Natural killer cell (primary cell): ENCODE measurements at places on chromosomes 16 and 17. TPM values are rescaled to one million over a fixed set of nuclear protein-coding genes. Genes with fewer than 3 reads are reported as not detected.

GRCh38 chr16:54927125-54928015 lies 3.3 kb upstream of the IRX5 start:
- H3K27ac ChIP-seq: no peak overlapping the region
- DNase-seq: no peak
- H3K36me3 ChIP-seq: no peaks in the 10 kb centered on the region

DNA sequence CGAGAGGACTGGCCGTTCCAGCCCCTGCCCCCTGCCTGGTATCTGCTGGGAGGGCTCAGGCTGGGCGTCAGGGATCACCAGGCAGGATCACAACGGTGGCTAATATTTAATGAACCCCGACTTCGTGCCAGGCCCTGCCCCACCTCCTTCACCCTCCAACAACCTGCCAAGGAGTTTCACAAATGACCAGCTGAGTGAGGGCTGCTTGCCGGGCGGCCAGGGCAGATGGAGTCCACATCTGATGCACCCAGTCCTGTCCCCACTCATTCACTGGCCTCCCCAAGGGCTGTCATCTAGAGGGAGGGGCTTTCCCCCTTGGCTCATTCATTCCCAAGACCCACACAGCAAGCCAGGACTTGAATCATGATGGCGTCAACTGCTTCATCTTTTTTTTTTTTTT lies 17.5 kb downstream of the UBALD1 start:
- H3K4me3 ChIP-seq: no peak overlapping the region
- H3K27me3 ChIP-seq: no peaks in the 10 kb centered on the region
- H3K27ac ChIP-seq: no peak overlapping the region
- H3K36me3 ChIP-seq: no peaks in the 10 kb centered on the region

- peaks cover 6% of the 10 kb centered on the region for H3K36me3 ChIP-seq
- H3K27ac ChIP-seq: no peak overlapping the region
- DNase-seq: no peak
- H3K27me3 ChIP-seq: no peaks in the 10 kb centered on the region
- H3K4me1 ChIP-seq: peaks cover 4% of the 10 kb centered on the region
Measured at GRCh38 chr16:24087891-24088410, 168.2 kb upstream of the CACNG3 start.

The C16orf92 gene
- total RNA-seq: not detected

DNA sequence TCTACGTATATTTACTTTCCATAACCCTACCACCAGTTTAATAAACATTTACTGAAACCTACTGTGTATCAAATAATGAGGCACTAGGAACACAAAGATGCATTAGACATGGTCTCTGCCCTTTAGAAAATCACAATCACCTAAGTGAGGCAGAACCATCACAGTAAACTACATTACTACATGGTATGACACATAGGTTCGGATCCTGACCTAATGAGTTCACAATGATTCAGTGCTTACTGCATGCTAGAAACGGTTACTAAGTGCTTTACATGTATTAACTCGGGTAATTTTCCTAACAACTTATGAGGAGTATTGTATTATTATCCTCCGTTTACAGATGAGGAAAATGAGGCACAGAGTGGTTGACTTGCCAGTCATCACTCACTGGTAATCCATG lies 5.2 kb upstream of the SYNRG start:
- no peak overlapping the region for H3K4me3 ChIP-seq
- no peak for DNase-seq
- H3K4me1 ChIP-seq: peaks cover 7% of the 10 kb centered on the region
- no peak overlapping the region for H3K27ac ChIP-seq

The C16orf96 gene
- total RNA-seq: 0.35 TPM

The INTS2 gene
- total RNA-seq: 14.6 TPM

The PRAC1 gene
- not detected for total RNA-seq

DNA sequence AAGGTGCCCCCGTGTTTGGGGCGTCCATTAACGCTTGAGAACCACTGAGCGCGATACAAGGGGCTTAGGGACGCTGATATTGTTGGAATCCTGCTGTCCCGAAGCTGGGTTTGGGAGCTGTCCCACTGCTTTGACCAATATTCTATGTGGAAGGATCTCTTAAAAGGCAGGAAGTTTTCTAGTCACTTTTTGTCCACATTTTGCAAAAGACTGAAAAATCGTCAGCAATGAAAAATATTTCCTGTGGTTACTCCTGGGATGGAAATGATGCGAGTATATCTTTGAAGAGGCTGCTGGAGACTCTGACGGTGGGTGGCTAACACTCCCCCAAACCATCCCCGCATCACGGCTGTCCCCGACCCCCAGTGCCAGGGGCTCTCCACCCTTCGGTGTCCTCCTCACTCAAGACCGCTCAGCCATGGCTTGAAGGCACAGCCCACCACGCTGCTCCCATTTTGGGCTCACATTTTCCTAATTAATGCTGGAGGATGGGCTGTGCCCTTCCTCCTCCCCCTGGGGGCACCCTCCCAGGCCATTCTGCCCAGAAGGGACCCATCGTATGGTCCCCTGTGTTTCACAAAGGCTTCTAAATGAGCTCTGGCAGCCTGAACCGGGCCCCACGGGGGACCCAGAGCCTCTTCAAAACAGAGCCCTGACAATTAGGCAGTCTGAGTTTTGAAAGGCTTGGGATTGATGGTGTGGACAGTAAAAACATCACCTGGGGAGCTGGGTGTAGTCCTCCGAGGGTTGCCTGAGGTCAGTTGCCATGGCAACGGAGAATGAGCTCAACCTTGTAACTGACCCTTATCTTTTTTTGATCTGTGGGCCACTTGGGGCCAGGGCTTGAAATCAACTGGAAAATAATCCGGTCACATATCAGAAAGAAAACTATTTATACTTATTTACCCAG lies 158.6 kb downstream of the C16orf78 start:
- H3K27me3 ChIP-seq: no peaks in the 10 kb centered on the region
- no peak for DNase-seq

DNA sequence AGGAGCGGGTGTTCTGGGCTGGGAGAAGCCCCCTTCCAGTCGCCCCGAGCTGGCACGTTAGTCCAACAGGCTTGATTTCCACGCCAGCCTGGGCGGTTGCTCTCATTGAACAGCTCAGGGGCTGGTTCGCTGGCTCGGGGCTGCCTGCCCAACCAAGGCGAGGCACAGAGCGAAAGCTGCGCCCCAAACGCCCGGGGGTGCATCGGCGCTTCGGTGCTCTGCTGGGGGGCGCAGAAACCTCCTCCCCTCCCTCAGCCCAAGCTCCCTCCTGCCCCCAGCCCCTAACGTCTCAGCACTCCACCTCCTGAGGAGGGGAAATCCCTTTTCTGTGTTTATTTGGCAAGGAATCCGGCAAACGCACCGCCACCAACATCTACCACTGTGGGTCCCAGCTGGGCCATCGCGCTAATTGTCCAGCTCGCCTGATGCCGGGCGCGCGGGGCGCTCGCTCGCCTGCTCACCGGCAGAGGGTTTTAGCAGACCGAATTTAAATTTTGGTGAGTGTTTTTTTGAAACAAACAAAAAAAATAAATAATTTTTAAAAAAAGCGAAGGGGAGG lies 29.5 kb upstream of the RBFOX1 start:
- no peaks in the 10 kb centered on the region for H3K36me3 ChIP-seq
- peaks cover 4% of the 10 kb centered on the region for H3K27me3 ChIP-seq
- no peaks in the 10 kb centered on the region for H3K4me1 ChIP-seq
- H3K4me3 ChIP-seq: no peak overlapping the region
- no peak for DNase-seq
- H3K27ac ChIP-seq: no peak overlapping the region

DNA sequence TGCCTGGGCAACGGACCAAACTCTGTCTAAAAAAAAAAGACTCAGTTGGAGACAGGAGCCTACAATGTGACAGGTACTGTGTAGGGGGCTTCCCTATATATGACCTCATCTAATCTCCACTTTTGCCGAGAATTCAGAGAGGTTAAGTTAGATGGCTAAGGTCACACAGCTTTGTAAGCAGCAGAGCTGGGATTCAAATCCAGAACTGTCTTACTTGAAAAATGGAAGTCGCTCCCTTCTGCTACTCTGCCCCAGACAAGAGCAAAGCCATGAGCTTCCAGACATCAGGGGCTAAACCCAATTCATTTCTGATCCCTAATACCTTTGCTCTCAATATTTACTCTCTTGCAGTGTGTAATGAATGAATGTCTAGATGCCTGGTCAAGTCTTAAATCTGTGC lies 41.5 kb upstream of the ABCC12 start:
- no peaks in the 10 kb centered on the region for H3K27me3 ChIP-seq
- H3K36me3 ChIP-seq: no peaks in the 10 kb centered on the region
- no peak overlapping the region for H3K27ac ChIP-seq

GRCh38 chr17:1179112-1179817 lies 516 bp downstream of the ABR start:
- H3K4me3 ChIP-seq: peak overlapping the region; percentile 80
- peaks cover 49% of the 10 kb centered on the region for H3K4me1 ChIP-seq
- no peak overlapping the region for H3K27ac ChIP-seq
- no peaks in the 10 kb centered on the region for H3K27me3 ChIP-seq

DNA sequence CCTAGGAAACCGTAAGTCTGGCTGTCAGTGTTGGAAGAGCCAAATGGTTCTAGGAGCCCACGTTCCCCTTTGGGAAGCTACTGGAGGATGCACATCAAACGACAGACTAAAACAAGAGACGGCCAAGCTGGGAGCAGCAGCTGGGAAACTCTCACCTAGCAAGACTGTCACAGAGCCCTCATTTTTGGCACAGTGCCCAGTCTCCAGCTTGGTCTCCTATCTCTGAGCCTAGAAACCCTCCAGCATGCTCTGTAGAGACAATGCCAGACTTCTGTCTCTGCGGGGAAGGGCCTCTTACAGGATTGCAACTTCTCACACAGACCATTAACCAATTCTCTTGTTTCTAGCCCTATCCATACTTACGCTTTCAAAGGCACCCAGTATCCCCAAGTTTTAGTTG lies 23.5 kb downstream of the GTF3C1 start:
- H3K4me3 ChIP-seq: no peak overlapping the region
- no peak overlapping the region for H3K27ac ChIP-seq
- peaks cover under 1% of the 10 kb centered on the region for H3K4me1 ChIP-seq
- peaks cover 86% of the 10 kb centered on the region for H3K36me3 ChIP-seq

The TAC4 gene
- total RNA-seq: not detected

DNA sequence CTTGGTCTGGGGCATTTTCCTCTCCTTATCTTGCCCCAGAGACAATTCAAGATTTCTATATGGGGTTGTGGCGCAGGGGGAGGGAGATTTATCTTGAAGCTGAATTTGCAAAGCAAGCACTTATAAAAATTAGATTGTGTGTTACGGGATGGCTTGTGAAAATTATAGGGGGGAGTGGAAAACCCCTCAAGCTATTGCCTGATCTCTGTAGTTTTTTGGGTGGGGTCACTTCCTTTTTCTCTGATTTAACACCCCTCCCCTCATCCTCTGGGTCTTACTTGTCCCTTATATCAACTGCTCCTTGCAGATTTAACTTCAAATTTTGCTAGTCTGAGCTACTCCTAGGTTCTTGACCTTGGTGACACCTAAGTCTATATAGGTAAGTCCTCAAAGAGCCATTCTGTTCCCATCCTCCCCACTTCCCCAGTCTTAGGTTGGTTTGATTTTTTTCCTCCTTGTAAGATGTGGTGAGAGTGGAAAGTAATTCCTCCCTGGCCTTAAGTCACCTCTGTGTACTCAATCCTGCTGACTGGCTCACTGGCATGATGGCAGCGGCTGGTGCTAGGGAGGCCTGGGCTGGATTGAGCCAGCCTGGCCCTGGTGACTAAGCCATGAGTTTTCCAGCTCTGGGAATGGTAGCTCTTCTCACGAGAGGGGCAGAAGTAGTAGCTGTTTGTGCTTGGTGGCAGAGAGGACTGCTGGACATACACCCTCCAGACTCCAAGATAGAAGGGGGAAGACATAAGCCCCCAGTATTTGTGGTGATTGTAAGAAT lies 2.3 kb downstream of the ARL4D start:
- no peak for DNase-seq
- no peak overlapping the region for H3K27ac ChIP-seq
- no peaks in the 10 kb centered on the region for H3K27me3 ChIP-seq
- peaks cover 22% of the 10 kb centered on the region for H3K4me1 ChIP-seq
- H3K4me3 ChIP-seq: no peak overlapping the region

The PFN1 gene
- 1,308 TPM for total RNA-seq

GRCh38 chr17:44044071-44044470 lies 22.4 kb downstream of the LSM12 start:
- H3K36me3 ChIP-seq: peaks cover 13% of the 10 kb centered on the region
- H3K4me3 ChIP-seq: no peak overlapping the region
- no peaks in the 10 kb centered on the region for H3K27me3 ChIP-seq
- H3K4me1 ChIP-seq: no peaks in the 10 kb centered on the region
- no peak for DNase-seq

- no peaks in the 10 kb centered on the region for H3K27me3 ChIP-seq
- DNase-seq: no peak
- no peaks in the 10 kb centered on the region for H3K4me1 ChIP-seq
- H3K4me3 ChIP-seq: no peak overlapping the region
- no peaks in the 10 kb centered on the region for H3K36me3 ChIP-seq
Measured at GRCh38 chr16:49362230-49362629, 11.4 kb upstream of the C16orf78 start.

The UBE2I gene
- 412 TPM for total RNA-seq

GRCh38 chr17:44203731-44204440 lies 4.2 kb upstream of the ATXN7L3 start:
- H3K4me1 ChIP-seq: peaks cover 15% of the 10 kb centered on the region
- no peak overlapping the region for H3K4me3 ChIP-seq
- peaks cover 23% of the 10 kb centered on the region for H3K36me3 ChIP-seq
- H3K27ac ChIP-seq: no peak overlapping the region
- no peaks in the 10 kb centered on the region for H3K27me3 ChIP-seq
- no peak for DNase-seq

DNA sequence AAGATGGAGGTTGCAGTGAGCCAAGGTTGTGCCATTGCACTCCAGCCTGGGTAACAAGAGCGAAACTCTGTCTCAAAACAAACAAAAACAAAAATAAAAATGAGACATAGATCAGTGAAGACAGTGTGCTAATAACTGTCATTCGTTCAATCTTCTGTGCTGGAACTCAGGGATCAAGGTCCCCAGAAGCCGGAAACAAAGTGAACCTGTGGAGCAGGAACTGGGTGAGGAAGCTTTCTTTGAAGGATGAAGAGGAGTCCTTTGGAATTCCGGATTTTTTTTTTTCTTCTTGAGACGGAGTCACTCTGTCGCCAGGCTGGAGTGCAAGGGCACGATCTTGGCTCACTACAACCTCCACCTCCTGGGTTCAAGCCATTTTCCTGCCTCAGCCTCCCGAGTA lies 2.1 kb upstream of the SLC2A4 start:
- H3K4me1 ChIP-seq: peaks cover 31% of the 10 kb centered on the region
- no peaks in the 10 kb centered on the region for H3K36me3 ChIP-seq
- no peak for DNase-seq
- no peak overlapping the region for H3K27ac ChIP-seq

GRCh38 chr16:6177616-6178180 lies 1080.1 kb upstream of the EEF2KMT start:
- H3K4me1 ChIP-seq: no peaks in the 10 kb centered on the region
- H3K27me3 ChIP-seq: no peaks in the 10 kb centered on the region
- no peak for DNase-seq
- H3K27ac ChIP-seq: no peak overlapping the region
- H3K36me3 ChIP-seq: no peaks in the 10 kb centered on the region

GRCh38 chr17:77128896-77129567 lies 11.7 kb upstream of the SEC14L1 start:
- no peak for DNase-seq
- H3K4me1 ChIP-seq: peaks cover 22% of the 10 kb centered on the region
- H3K27me3 ChIP-seq: no peaks in the 10 kb centered on the region
